ENCODE measurements at places on chromosomes 16 and 17.

GRCh38 chr17:52140601-52141000 lies 17.9 kb downstream of the CA10 start:
- no peak for DNase-seq

DNA sequence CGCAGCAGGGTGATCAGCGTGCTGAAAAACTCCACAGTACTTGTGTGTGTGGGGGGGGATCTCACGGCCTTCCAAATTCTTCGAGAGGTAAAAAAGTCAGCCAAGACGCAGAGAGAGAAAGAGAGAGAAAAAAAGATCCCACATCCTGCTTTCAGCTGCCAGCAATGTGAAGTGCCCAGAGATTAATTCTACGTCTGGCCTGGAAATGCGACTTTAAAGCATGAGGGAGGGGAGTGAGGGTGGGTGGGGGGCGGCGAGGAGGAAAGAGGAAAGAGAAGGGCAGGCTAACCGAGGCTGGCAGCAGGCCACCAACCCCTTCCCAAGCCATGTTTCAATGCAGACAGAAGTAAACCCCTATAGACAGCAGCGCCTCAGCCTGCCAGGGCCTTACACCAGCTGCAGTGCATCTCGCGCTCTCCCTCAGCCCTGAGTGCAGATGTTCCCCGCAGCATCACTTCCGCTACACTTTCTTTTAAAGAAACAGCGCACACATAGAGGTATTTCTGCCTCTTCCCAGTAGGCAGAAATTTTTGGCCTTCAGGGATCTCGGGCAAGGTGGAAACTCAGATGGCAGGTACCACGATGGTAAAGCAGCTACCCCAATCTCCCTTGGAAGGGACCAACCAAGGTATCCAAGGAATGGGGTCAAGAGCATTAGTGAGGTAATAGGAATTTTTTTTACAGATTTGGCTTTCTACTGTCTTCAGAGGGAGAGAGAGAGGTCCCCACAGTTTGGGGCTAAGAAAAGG lies 87.8 kb downstream of the SMG6 start:
- peak; percentile 16 for DNase-seq

DNA sequence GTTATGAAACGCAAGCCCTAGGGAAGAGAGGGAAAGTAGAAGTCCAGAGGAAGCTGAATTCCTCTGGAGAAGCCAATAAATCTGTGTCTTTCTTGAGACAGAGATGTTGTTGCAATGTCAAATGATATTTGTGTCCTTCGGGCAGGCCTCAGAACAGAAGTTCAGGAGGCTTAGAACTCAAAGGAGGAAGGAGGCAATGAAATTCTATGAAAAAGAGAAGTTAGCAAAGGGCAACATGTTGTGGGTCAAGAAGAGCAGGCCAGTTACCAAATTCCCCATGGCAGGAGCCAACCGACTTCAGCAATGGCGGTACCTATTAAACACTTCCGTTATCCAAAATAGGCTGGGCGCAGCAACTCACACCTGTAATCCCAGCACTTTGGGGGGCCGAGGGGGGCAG lies 109.0 kb upstream of the DHX40 start:
- DNase-seq, result no peak

DNA sequence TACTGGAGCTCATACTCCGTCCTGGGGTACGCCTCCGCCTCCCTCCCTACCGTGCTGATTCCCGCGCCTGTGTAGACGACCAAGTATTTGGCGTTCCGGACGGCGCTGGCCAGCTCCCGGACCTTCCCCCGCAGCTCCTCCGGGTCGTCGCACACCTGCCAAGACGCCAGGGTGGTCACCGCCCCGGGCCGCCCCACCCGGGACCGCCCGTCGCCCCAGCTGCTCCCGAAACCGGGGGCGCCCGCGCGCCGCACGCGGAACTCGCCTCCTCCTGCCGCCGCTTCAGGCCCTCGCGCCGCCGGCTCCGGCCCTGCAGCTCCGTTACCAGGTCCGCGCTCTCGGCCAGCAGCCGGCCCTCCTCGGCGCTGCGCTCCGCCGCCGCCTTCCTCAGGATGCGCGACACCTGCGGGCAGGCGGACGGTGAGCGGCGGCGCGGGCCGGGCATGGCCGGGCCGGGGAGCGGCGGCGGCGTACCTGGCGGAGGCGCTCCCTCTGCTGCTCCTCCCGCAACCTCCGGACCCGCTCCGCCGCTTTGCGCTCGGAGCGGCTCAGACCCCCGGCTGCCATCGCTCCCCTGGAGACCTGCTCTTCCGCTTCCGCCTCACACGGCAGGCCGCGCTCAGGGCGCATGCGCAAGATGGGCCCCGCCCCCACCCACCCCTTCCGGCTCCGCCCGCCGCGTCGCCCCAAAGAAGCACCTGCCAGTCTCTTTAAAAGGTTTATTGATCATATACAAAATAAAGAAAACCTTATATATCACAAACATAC lies at the start of gene SIRT7:
TSS of gene SIRT7 (minus strand) at position 612 of the 768 bp plus-strand sequence. CDS start at position 567, 45 bp downstream.
- peak; percentile 82 for DNase-seq

- DNase-seq, result no peak
These were observed 28.1 kb upstream of the ENPP7 start for GRCh38 chr17:79702550-79703236.

- DNase-seq, result no peak
These were observed 481.4 kb downstream of the XYLT1 start for GRCh38 chr16:16989368-16989767.

DNA sequence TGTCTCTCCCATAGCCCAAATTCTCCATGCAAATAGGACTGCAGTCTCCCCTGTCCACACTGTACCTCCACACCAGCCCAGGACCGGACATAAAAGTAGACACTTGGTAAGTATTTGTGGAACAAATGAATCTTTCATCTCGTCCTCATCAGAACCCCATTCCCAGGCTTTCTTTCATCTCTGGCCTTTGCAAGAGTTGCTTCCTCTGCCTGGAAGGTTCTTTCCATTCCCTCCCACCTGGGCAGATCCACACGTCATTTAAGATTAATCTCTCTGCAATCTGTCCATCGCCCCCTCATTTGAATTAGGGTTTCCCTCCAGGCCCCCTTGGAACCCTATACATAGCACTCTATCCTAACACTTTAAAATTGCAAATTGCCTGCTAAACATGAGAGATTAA lies 3.9 kb upstream of the NXPH3 start:
- DNase-seq, result no peak

- no peak for DNase-seq
These were observed 34.0 kb downstream of the YPEL2 start for GRCh38 chr17:59365383-59365981.

DNA sequence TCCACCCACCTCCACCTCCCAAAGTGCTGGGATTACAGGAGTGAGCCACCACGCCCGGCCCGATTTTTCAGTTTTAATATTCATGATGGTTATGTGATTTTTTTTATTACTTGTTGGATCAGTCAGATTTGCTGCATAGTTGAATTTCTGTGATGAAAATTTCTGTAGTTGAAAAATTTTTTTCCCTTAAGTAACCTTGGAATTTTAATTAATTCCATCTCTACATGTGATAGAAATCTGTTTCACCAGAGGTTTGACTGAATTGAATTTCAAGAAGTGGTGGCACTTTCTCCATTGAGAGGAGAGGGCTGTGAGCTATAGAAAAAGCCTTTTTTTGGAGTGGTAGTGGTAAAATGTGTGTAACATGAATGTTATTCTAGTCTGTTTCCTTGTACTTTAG lies 24.7 kb downstream of the WIPF2 start:
- DNase-seq, result no peak

- no peak for DNase-seq
These were observed 11.8 kb downstream of the HID1 start for GRCh38 chr17:74960570-74961342.

Measured in activated CD4-positive, CD25-positive, alpha-beta regulatory T cell (primary cell).